G401 (cell line): ENCODE measurements at places on chromosomes 12 and 14.

GRCh38 chr12:120886199-120887018 lies 17.7 kb downstream of the SPPL3 start:
- no peak for DNase-seq

DNA sequence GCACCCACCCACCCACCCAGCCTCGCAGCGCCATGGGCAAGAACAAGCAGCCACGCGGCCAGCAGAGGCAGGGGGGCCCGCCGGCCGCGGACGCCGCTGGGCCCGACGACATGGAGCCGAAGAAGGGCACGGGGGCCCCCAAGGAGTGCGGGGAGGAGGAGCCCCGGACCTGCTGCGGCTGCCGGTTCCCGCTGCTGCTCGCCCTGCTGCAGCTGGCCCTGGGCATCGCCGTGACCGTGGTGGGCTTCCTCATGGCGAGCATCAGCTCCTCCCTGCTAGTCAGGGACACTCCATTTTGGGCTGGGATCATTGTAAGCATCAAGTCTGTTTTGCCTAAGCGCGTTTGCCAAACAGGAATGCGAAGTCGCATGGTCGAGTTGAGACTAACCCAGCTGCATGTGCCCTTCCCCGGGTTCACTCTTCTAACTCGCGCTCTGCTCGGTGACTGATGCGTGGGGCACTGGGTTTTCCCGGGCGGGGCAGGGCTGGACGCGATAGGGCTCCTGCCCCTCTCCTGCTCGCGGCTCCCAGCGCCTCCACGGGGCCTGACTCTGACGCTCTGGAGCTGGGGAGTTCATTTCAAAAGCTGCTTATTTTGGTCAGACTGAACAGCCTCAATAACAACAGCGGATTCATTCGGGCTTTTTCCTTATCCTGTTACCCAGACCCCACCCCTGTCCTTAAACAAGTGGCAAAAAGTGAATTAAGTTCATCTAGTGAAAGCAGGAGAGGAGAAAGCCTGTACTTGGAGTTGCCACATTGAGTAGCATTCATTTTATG lies 458 bp downstream of the SSPN start:
- DNase-seq = peak; percentile 77

- no peak for DNase-seq
Measured at GRCh38 chr12:23885394-23885793, 64.1 kb downstream of the SOX5 start.

GRCh38 chr14:61395115-61395725 lies 73.8 kb downstream of the PRKCH start:
- no peak for DNase-seq

GRCh38 chr14:84482256-84483071 lies 1047.5 kb upstream of the FLRT2 start:
- no peak for DNase-seq
